Esophagus muscularis mucosa (tissue), 4 donors: ENCODE measurements at places on chromosomes 11 and 22. TPM values are rescaled to one million over a fixed set of nuclear protein-coding genes. Genes with fewer than 3 reads are reported as not detected.
A peak's percentile ranks its signal among the peaks of the same experiment; 100 is the strongest.

Gene APOL5
- 0.29 TPM for total RNA-seq

- no peak for DNase-seq
Measured at GRCh38 chr11:128194216-128194615, 393.1 kb downstream of the ETS1 start.

Gene KRTAP5-2
- total RNA-seq = not detected

Gene RELT
- total RNA-seq = 7.8 TPM

- DNase-seq = no peak
Measured at GRCh38 chr11:36095716-36096115, 151.9 kb downstream of the LDLRAD3 start.

Gene RTN4R
- not detected for total RNA-seq

GRCh38 chr11:100876815-100877520, 189.9 kb downstream of the ARHGAP42 start:
- no peak for DNase-seq

Gene UBQLNL
- 0.46 TPM for total RNA-seq

GRCh38 chr11:69921128-69922014, 102.2 kb upstream of the FGF3 start:
- no peak for DNase-seq

Gene NNMT
- 203 TPM for total RNA-seq

DNA sequence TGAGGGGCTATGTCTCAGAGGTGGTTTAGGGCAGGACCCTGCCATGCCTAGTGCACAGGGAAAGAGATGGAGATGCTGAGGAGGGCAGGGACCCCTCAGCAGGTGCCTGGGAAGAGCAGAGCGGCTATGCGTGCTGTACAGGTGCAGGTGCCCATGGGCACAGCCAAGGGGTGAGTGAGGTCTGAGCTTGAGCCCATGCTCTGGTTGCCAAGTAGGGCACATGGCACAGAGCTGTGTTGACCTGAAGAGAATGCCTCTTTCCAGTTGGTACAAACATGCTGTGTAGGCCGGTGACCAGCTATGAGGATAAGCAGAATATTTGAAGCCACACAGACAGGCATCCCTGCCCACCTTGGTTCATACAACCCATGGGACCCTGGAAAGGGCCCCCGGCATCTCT, 65.8 kb upstream of the NECTIN1 start:
- no peak for DNase-seq

Gene TMEM191B
- total RNA-seq = not detected

Gene ZNF215
- total RNA-seq = 0.17 TPM

DNA sequence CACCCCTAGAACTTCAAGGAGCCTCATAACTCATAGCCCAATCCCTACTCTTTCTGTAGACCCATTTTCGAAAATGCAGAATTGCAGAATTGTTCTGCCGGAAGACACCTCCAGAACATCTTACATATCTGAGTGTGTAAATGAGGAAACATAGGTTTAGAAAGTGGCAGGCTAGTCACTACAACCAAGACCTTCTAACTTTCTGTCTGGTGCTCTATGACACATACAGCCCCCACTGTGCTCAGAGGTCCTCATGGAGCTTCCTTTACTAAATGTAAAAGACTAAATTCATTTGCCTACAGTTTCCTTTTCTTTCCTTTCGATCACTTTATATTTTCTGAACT, 132.1 kb upstream of the DDI1 start:
- DNase-seq = no peak

Gene LRRC75B
- total RNA-seq = 11.3 TPM

DNA sequence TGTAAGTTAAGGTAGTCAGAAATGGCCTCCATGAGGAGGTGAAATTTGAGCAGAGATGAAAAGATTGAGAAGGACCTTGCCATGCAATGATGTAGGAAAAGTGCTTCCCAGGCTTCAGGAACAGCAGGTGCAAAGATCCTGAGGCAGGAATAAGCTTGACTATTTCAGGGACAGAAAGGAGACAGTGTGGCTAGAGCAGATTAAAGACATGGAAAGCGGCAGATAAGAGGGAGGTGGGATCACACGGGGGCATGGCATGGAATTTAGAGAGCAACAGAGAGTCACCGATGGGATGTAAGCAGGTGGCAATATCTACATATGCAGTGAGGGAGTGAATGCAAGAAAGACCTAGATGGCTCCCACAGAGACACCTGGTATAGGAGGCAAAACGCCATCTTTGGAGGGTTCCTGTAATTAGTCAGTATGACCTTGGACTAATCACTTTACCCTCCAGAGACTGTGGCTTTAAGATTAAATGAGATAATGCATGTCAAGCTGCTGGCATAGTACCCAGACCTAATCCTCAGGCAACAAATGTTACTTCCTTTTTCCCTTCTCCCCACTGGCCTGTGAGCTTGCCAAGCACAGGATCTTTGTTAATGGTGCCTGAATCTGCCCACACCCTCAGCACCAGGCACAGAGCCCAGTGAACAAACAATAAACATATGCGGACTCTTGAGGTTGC, 24.6 kb upstream of the ACER3 start:
- no peak for DNase-seq

- DNase-seq = peak; percentile 82
Measured at GRCh38 chr11:111922803-111923202, 4.1 kb downstream of the C11orf52 start.

Gene SC5D
- total RNA-seq = 23.7 TPM

Gene MRPL23
- 153 TPM for total RNA-seq

- no peak for DNase-seq
Measured at GRCh38 chr11:128420951-128421350, 166.4 kb downstream of the ETS1 start.

GRCh38 chr11:27293515-27294417, 69.2 kb downstream of the CCDC34 start:
- DNase-seq = no peak

- no peak for DNase-seq
Measured at GRCh38 chr22:18116634-18117033, 6.0 kb downstream of the TUBA8 start.

GRCh38 chr22:26550498-26551033, 38.3 kb upstream of the TFIP11 start:
- DNase-seq = no peak

Gene FKBP2
- 87.8 TPM for total RNA-seq

Gene DDIAS
- 0.52 TPM for total RNA-seq

GRCh38 chr22:20243537-20244249, 24.4 kb downstream of the RTN4R start:
- DNase-seq = no peak

DNA sequence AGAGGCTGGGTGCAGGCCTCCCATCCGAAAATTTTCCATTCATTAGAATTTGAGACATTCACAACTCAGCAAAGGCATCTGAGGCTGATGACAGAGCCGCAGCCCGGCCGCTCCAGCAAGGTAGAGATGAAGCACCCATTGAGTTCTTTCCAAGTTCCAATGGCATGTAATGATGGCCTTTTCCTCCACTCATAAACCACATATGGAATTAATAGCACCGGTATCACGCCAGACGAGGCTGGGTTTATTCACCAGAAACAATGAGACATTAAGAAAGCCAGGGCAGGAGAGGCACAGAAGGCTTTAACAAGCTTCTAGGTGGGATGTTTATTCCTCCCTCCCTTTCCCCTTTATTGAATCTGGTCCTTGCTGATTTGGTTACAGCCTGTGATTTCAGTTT, 534.4 kb downstream of the MN1 start:
- DNase-seq = no peak

Gene IGSF22
- 0.23 TPM for total RNA-seq

DNA sequence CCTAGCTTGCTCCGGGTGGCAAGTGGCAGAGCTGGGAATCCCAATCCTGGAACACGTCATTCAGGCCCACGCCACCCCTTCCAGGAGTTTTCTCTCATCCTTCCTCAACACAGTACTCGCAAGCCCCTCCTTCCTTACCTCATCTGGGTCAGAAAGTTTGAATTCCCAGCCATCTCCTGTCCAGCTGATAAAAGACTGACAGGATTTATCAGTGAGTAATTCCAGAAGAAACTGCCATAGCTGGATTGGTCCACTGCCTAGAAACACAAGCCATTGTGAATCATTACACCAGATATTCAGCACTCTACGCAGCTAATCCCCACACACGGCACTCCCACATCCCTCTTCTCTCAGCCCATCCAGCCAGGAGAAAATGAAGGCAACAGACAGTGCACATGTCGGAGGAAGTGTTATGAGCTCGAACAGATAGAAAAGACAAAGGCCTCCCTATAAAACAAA, 124.0 kb downstream of the ETS1 start:
- DNase-seq = peak; percentile 81

Gene ARAP1
- total RNA-seq = 115 TPM

GRCh38 chr11:111715142-111715816, 50.9 kb downstream of the PPP2R1B start:
- DNase-seq = no peak

GRCh38 chr11:33970984-33971466, 79.1 kb upstream of the LMO2 start:
- no peak for DNase-seq

DNA sequence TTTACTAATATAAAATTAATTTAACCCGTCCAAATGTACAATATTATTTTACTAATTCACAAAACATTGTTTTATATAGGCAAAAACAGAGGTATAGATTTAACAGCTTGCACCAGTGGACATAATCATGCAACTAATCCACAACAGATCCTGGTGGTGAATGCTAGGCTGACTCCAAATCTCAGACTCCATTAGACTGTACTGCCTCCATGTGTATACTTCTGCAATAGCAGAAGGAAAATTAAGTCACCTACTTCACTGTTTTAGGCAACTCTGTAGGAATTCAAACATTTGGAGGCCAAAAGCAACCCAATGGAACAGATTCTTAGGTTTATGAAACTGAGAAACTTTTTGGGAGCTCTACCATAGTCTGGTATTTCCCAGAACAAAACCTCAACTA, 30.0 kb upstream of the RAB39A start:
- no peak for DNase-seq

Gene BANF1
- total RNA-seq = 46.9 TPM

Gene KIAA0930
- total RNA-seq = 31.6 TPM

GRCh38 chr11:118343981-118344515, at the start of gene CD3G:
Gene CD3G (plus strand): TSS chr11:118344344. CDS start chr11:118344424, 80 bp downstream.
- DNase-seq = peak; percentile 89

DNA sequence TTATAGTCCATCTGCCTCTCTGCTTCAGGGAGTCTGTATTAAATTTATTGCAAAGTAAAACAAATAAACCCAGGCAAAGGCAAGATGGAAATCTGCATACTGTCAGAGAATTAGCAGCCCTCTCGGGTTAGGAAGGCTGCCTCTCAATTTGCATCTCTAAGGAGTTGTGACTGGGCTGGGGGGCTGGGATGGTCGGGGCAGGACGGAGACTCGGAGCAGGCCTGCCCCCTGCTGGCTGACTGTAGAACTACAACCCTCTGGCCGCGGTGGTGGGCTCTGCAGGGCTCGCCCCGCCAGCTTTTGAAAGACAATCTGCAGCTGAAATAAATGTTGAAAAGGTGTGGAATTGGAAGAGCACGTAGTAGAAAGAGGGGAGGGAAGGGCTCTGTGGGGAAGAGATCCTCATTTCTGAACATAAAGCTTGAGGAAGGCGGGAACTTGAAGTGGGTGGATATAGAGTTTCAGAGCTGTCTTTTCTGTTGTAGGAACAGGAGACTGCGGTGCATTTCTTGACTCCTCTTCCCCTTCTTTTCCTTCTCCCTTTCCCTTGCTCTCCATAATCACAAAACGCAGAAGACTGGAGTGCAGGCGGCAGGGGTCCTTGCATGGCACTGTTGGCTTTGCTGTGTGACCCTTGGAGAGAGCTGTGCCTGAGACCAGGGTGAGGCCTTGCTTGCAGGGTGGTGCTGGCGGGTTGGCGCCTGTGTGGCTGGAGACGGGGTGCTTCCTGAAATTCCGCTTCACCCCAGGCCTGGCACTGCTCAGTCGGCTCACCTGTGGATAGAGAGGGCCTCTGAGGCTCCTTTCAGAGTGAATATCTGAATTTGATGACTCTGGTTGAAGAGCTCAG, 22.6 kb upstream of the PKNOX2 start:
- no peak for DNase-seq

Gene B3GAT1
- 0.42 TPM for total RNA-seq

- DNase-seq = no peak
Measured at GRCh38 chr22:35051791-35052190, 14.2 kb upstream of the ISX start.
